Chondrocyte (in vitro differentiated cells): ENCODE measurements at places on chromosomes 7 and 10. TPM values are rescaled to one million over a fixed set of nuclear protein-coding genes. Genes with fewer than 3 reads are reported as not detected.

PTER gene
- total RNA-seq: 3.9 to 11.7 TPM (median 10.4 TPM) in 3 replicates

NEUROD6 gene
- not detected in 3 replicates for total RNA-seq

GPR26 gene
- not detected in 3 replicates for total RNA-seq

OR9A2 gene
- not detected in 3 replicates for total RNA-seq

PRSS37 gene
- not detected in 3 replicates for total RNA-seq

NPFFR1 gene
- not detected in 3 replicates for total RNA-seq

CALML5 gene
- not detected in 3 replicates for total RNA-seq

ADCY1 gene
- total RNA-seq: 0.36 to 0.77 TPM (median 0.50 TPM) in 3 replicates

CALCR gene
- total RNA-seq: 0.10 to 0.20 TPM in 2 of 3 replicates, not detected in the other

ITPRIP gene
- total RNA-seq: 10.3 to 14.5 TPM (median 14.1 TPM) in 3 replicates

DNA sequence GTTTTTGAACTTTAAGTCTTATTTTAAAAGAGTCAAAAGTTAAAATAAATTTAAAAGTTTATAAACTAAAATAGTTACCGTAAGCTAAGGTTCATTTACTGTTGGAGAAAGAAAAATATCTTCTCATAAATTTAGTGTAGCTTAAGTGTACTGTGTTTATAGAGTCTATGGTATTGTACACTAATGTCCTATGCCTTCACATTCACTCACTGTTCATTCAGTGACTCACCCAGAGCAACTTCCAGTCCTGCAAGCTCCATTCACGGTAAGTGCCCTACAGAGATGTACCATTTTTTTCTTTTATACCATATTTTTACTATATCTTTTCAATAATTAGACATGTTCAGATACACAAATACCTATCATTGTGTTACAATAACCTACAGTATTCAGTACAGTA lies 97.6 kb downstream of the PTN start:
- no peak overlapping the region for H3K4me3 ChIP-seq
- no peak overlapping the region for H3K27ac ChIP-seq
- H3K36me3 ChIP-seq: no peaks in the 10 kb centered on the region
- DNase-seq: no peak

- H3K4me3 ChIP-seq: no peak overlapping the region
- H3K27me3 ChIP-seq: no peaks in the 10 kb centered on the region
- DNase-seq: no peak
- no peak overlapping the region for H3K27ac ChIP-seq
These were observed 37.2 kb downstream of the RAPGEF5 start for GRCh38 chr7:22319424-22320403.

DNA sequence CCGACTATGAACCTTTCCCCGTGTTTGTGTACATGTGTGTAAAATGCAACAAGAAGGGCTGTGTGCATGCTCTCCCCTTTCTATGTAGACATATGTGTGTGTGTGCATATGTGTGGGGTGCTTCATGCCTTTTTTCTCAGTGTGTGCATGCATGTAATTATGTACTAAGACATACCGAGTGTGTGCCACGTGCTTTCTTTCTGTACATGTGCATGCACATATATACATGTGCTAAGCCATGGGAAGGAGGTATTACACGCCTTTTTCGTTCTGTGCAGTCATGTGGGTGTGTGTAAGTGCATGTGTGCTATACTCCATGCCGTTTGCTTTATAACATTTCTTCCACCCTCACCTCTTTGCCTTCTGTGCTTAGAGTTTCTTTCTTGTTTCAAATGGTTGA lies 544.3 kb downstream of the TNS3 start:
- H3K27ac ChIP-seq: no peak overlapping the region
- no peaks in the 10 kb centered on the region for H3K36me3 ChIP-seq
- no peaks in the 10 kb centered on the region for H3K27me3 ChIP-seq
- peaks cover 29% of the 10 kb centered on the region for H3K4me1 ChIP-seq

GRCh38 chr7:43522406-43523156 lies 60.3 kb upstream of the STK17A start:
- H3K27ac ChIP-seq: peak overlapping the region; percentile 80
- H3K36me3 ChIP-seq: no peaks in the 10 kb centered on the region
- no peak overlapping the region for H3K4me3 ChIP-seq
- no peaks in the 10 kb centered on the region for H3K27me3 ChIP-seq

DNA sequence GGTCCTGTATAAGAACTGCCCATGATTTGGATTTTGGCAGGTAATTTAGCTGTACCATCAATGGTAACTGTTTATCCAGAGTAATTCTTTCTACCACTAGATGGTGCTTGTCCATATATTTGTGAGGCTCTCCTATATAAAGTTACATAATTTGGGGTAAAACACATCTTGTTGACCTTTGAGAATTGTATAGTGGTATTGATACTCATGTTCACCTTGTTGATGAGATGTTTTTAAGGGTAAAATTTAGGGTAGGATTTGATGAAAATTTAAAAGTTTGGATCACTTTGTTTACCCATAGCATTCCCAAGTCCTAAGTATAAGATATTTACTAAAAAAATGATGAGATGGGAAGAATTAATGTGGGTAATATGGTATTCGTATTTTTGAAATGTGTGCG lies 31.6 kb downstream of the ST7 start:
- H3K4me1 ChIP-seq: peaks cover 25% of the 10 kb centered on the region
- no peak overlapping the region for H3K4me3 ChIP-seq
- no peaks in the 10 kb centered on the region for H3K27me3 ChIP-seq

DNA sequence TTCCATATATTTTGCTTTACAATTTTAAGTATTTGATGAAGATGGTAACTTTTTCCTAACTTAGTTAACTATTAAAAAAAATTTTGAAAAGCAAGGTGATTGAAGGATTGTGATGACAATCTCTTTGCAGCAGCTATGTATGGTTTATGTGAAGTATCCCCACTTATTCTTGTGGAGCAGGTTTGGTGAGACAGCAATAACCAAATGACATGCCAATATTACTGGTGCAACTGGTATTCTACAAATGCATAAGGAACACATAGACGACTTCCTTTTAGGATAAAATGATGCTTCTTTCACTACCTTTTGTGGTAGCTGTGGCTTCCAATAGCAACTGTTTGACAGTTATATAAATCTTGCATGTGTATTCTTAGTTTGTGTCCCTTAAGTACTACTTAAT lies 465.3 kb downstream of the PLXDC2 start:
- H3K27me3 ChIP-seq: no peaks in the 10 kb centered on the region
- H3K36me3 ChIP-seq: peaks cover 15% of the 10 kb centered on the region
- no peak overlapping the region for H3K27ac ChIP-seq
- H3K4me3 ChIP-seq: no peak overlapping the region
- H3K4me1 ChIP-seq: peaks cover 7% of the 10 kb centered on the region

DNA sequence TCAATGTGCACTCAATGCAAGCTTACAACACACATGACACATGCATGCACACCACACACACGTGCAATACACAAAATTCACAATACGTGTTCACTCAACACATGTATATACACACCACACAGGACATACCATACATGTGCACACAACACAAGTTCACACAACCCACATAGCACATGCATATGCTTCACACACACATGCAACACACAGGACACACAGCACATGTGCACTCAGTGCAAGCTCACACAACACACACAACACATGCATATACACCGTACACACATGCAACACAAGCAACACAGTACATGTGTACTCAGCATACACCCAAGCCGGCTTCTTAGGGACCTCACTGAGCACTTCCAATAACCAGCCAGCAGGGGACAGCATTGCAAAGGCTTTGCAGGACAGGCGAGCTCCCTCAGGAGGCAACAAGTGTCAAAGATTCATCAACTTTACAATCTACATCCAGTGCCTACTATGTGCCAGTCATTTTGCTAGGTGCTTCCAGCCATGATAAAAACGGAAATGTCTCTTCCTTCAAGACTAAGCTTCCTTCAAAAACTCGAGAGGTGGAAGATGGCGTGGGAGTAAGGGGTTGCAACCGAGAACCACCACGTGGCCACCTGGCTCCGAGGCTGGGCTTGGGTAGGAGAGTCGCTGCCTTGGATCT lies 61.1 kb downstream of the JCAD start:
- no peaks in the 10 kb centered on the region for H3K36me3 ChIP-seq
- peak overlapping the region; percentile 41 for H3K27ac ChIP-seq
- no peak overlapping the region for H3K4me3 ChIP-seq
- DNase-seq: no peak
- H3K4me1 ChIP-seq: peaks cover 69% of the 10 kb centered on the region

DNA sequence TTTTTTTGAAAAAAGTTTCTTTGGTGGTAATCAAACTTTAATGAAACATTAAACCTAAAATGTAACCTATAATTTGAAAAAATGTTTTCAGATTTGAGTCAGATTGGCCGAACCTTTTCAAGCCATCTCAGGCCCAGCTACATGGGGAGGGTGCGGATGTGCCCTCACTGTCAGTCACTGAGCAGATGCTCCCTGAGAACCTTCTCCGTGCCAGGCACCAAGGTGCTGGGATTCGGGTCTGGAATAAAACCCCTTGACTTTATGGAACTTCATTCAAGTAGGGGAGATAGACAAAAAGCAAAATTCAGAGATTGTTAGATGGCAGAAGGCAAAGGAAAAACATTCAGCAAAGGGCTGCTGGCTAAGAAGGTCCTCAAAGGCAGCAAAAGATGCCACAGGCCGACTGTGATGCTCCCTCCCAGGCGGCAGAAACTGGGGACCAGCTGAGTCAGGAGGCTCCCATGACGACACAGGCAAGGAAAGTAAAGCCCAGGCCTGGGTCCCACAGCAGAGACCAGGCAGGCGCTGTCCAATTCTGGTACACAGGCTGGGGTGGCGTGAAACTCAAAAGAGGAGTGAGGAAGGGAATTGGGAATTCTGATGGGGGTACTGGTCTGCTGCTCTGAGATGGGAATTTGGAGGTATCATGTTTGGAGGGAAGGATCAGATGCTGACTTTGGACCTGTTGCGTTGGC lies 82.2 kb upstream of the DDC start:
- no peak overlapping the region for H3K4me3 ChIP-seq
- peak; percentile 57 for DNase-seq
- peaks cover 18% of the 10 kb centered on the region for H3K36me3 ChIP-seq
- no peak overlapping the region for H3K27ac ChIP-seq
- H3K4me1 ChIP-seq: peaks cover 16% of the 10 kb centered on the region

GRCh38 chr7:98841179-98841997 lies 28.4 kb downstream of the TMEM130 start:
- no peak overlapping the region for H3K27ac ChIP-seq
- H3K4me1 ChIP-seq: peaks cover 18% of the 10 kb centered on the region
- peaks cover 2% of the 10 kb centered on the region for H3K36me3 ChIP-seq
- no peak overlapping the region for H3K4me3 ChIP-seq

DNA sequence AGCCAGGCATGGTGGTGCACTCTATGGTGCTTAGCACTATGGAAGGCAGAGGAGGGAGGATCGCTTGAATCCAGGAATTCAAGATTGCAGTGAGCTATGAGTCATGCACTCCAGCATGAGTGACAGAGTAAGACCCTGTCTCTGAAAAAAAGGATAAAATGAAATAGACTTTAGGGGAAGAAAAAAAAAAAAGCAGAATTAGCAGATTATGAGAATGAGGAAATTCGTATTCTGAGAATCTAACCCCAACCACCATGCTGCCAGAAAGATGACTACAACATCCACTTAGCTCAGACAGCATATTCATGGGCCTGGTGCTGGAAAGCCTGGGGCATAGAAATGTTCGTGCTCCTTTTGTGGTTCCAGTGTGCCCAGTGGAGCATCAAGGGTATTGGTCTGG lies 63.3 kb downstream of the TMEM26 start:
- H3K27me3 ChIP-seq: peaks cover 20% of the 10 kb centered on the region
- H3K4me1 ChIP-seq: no peaks in the 10 kb centered on the region
- DNase-seq: no peak
- no peaks in the 10 kb centered on the region for H3K36me3 ChIP-seq
- H3K27ac ChIP-seq: no peak overlapping the region

GRCh38 chr10:71345694-71346093 lies 26.6 kb downstream of the SLC29A3 start:
- no peak overlapping the region for H3K4me3 ChIP-seq
- H3K4me1 ChIP-seq: peaks cover 4% of the 10 kb centered on the region
- DNase-seq: no peak
- no peak overlapping the region for H3K27ac ChIP-seq
- H3K27me3 ChIP-seq: peaks cover 7% of the 10 kb centered on the region

- H3K27me3 ChIP-seq: peaks cover 7% of the 10 kb centered on the region
- no peak for DNase-seq
- H3K4me1 ChIP-seq: peaks cover 4% of the 10 kb centered on the region
- no peaks in the 10 kb centered on the region for H3K36me3 ChIP-seq
- H3K4me3 ChIP-seq: no peak overlapping the region
These were observed 70.0 kb upstream of the SFMBT2 start for GRCh38 chr10:7480742-7481367.

DNA sequence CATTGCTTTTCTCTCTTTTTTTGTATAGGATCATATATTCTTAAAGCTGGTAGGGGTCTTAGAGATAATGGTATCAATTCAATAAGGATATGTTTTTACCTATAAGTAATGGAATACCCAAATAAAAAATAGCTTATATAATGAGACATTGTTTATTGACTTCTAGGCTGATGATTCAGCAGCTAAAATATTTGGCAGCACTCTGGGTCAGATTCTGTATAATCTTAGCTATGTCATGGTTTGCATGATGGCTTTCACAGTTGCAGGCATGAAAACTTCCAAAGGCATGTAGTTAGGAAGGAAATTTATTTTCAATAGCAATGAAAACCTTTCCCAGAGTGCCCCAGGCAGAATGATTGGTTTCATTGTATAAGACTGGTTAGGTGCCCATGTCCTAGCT lies 32.1 kb upstream of the A1CF start:
- peak overlapping the region; percentile 49 for H3K27ac ChIP-seq
- peaks cover 12% of the 10 kb centered on the region for H3K4me1 ChIP-seq
- H3K27me3 ChIP-seq: no peaks in the 10 kb centered on the region
- DNase-seq: no peak

DNA sequence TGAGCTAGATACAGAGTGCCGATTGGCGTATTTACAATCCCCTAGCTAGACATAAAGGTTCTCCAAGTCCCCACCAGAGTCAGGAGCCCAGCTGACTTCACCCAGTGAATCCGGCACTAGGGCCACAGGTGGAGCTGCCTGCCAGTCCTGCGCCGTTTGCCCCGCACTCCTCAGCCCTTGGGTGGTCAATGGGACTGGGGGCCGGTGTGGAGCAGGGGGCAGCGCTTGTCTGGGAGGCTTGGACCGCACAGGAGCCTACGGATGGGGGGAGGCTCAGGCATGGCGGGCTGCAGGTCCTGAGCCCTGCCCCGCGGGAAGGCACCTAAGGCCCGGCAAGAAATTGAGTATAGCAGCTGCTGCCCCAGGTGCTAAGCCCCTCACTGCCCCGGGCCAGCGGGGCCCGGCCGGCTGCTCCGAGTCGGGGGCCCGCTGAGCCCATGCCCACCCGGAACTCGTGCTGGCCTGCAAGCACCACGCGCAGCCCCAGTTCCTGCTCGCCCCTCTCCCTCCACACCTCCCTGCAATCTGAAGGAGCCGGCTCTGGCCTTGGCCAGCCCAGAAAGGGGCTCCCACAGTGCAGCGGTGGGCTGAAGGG lies 1113.8 kb upstream of the LRRTM3 start:
- no peaks in the 10 kb centered on the region for H3K36me3 ChIP-seq
- H3K4me3 ChIP-seq: no peak overlapping the region
- no peaks in the 10 kb centered on the region for H3K27me3 ChIP-seq
- no peak overlapping the region for H3K27ac ChIP-seq
- H3K4me1 ChIP-seq: peaks cover 12% of the 10 kb centered on the region
